ENCODE measurements at places on chromosomes 4 and X.
A peak's percentile ranks its signal among the peaks of the same experiment; 100 is the strongest.

GRCh38 chr4:19522966-19523365 lies 728.7 kb upstream of the SLIT2 start:
- no peak for DNase-seq

- DNase-seq, result no peak
Observed at GRCh38 chrX:20212486-20213089, 54.1 kb downstream of the RPS6KA3 start.

- DNase-seq, result no peak
Observed at GRCh38 chr4:2510351-2511259, 25.8 kb upstream of the FAM193A start.

DNA sequence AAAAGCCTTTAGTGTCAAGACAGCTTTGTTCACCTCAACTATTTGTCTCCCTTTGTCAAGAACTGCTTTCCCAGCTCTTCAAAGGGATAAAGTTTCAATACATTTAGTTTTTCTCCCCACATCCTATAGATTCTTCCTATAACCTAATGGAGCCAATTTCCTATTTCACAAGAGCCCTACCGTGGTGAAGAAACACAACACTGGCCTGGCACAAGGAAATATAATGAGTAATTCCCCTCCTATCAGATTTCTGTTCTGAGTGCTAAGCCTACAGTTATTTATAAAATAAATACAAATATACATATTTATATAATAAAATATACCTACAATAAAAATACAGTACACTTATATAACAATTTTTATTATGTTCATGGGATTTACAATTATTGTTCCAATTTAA lies 89.9 kb downstream of the SHISA3 start:
- no peak for DNase-seq

GRCh38 chrX:37060999-37061398 lies 52.8 kb downstream of the FAM47C start:
- DNase-seq, result peak; percentile 13

DNA sequence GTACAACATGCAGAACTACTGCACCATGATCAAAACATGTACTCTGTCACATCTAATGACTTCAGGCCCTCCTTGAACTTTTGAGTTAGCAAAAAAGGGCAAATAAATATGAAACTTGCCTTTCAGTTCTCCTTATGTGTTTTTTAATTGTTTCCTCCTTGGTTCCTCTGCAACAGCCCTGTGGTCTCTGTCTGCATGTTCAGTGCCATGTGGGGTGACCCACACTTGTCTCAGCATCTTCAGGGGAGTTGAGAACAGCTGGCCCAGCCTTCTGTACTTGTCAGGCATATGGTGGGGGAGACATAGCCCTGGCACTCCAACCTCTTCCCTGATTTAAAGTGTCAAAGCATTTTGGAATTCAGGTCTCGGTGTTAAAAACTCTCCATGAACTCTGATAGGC lies 188.0 kb upstream of the PGRMC2 start:
- DNase-seq, result no peak

DNA sequence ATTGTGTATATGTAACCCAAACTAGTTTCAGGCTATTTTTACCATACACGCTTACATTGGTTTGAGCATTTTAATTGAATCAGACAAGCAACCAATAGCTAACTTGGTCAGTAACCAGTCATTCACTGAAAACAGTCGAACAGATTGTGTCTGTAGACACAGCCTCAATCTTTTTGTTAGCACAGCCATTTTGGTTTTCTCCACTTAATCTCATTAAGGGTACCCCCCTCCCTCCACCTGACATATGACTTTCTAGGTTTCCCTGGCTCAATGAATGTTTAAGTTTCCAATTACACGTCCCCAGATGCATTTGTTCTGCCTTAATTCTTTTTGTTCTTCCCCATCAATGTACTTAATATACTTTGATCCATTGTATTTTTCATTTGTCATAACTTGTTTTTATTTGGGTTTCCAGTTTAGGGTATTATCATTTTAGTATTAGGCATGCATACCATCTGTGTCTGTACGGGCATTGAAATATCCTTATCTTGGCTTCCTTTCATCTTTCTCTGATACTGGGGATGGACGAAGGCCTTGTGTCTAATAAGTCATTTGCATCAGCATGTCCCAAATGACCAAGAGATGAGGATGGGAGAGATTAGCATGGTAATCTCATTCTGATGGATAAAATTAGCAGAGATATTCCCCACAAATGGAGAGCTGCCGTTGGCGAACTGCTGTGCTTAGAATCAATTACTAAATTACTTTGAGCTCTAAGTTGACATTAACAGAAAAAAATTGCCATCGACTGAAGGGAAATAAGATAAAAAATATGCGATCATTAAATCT lies 35.9 kb upstream of the PHOX2B start:
- DNase-seq, result no peak

DNA sequence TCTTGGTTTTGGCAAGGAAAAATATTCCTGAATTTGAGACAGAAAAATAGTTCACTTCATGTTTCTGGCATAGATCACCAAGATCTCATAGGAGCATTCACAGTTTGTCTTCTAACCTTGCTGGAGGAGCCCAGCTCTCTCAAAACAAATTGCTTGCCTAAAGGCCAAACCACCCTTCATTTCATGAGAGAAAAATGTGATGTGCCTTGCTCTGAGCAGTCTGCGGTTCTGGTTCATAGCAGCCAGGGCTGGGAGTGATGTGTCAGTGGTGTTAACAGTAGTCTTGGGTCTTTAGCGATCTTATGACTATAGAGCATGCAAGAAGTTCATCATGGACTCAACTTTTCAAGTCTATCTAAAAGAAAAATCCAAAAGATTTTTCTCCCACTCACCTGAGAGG lies 183.3 kb downstream of the DCLK2 start:
- no peak for DNase-seq

DNA sequence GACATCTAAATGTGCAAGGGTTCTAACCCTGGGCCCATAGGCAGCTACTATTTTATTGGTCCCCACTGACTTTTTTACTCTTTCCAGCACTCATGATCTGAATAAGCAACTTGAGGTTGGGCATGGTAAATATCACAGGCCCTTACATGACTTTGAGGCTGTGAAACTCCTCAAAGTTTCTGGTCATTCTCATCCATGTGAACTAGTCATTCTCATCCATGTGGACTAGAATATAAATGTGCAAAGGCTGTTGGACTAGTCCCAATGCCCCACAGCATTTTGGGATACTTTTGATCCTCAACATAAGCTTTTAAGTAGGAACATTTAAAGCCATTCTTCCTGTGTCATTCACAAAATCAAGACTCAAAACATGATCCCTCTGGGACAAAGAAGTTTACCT lies 290.7 kb upstream of the PPARGC1A start:
- no peak for DNase-seq

GRCh38 chrX:129641941-129642340 lies 12.8 kb downstream of the APLN start:
- no peak for DNase-seq

GRCh38 chr4:107800706-107801105 lies 24.0 kb upstream of the SGMS2 start:
- DNase-seq, result peak; percentile 11

DNA sequence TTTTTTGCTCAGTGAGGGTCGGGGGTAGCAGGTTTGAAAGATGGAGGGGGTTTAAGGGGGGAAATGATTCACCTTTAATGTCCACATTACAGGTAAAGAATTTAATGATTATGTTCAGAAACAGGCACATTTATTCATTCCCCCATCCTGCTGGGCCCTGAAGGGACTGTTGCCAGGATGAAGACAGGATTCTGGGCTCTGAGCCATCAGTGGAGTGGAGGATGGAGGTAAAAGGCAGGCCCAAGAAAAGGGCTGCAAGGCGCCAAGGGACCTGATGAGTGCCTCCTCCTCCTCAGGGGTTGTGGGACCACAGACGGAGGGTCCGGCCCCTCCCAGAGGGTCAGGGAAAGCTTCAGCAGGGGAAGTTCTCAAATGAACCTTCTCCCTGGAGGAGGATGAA lies 40.4 kb upstream of the PROM1 start:
- no peak for DNase-seq

GRCh38 chr4:118968005-118968404 lies 79.4 kb downstream of the SYNPO2 start:
- DNase-seq, result peak; percentile 81

DNA sequence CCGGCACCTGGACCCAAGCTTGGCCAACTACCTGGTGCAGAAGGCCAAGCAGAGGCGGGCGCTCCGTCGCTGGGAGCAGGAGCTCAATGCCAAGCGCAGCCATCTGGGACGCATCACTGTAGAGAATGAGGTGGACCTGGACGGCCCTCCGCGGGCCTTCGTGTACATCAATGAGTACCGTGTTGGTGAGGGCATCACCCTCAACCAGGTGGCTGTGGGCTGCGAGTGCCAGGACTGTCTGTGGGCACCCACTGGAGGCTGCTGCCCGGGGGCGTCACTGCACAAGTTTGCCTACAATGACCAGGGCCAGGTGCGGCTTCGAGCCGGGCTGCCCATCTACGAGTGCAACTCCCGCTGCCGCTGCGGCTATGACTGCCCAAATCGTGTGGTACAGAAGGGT lies 3.7 kb downstream of the SUV39H1 start:
- DNase-seq, result no peak

DNA sequence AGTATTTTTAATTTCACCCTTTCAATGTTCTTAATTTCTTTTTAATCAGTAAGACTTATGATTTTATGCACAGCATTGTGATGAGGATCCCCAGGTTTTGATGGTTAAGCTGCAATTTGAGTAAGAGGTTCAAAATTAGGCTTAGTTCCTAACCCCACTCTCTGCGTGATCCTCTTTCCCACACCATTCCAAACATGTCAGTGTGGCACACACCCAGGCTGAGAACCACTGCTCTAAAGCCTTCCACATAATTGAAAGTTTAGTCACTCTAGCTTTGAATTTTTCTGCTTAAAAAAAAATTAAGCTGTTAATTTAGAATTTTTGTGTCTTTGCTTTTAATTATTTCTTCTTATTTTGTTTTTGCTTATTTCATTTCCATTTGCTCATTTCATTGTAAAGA lies 68.8 kb upstream of the SLC7A11 start:
- DNase-seq, result peak; percentile 56

DNA sequence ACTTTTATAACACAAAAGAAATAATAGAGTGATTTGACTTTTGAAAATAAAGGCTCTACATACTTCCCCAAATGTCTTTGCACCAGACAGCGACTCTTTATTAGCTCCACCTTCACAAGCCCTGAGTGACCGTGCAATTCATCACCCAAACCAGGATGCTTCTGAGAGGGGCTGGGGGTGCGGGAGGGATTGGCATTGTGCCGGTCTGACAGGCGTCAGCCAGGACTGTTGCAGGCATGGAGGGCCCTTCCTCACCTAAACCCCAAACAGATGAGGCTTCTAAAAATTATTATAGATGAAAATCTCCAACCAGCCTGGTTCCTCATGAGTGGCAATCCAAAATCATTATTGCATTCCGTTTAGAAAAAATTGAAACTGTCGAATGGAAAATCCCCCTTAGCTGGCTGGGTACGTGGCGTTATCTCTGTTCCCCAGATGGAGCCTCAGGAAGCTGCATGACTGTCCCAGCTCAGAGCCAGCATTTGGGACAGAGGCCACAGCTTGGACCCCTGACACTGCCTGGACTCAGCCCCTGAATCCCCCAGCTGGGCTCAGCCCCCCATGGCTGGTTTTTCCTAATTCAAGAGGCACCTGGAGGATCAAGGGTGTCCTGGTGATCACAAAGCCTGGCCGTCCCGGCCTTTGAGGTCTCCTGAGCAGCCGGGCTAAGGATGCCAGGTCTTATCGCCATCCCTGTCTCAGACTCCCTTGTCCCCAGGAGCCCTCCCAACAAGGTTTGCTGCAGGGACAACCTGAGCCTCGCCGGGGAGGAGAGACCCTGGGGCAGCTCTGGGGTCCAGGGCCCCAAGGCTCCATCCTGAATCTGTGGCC lies 60.4 kb downstream of the SORCS2 start:
- no peak for DNase-seq

DNA sequence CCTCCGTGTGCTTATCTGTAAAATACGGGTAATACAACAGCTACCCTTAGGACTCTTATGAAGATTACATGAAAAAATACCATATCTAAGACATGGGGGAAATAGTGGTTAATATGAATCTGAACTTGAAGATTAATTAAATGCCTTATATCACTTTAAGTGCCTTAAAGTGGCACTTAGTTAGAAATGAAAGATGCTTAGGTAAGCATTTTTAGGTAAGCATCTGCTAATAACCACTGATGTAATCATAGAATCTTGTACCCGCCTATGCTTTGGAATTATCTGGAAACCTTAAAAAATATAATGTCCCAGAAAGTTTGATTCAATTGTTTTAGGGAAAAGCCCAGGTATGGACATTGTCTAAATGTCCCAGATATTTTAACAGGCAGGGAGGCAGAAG lies 12.2 kb downstream of the CLNK start:
- DNase-seq, result no peak

- DNase-seq, result peak; percentile 67
Observed at GRCh38 chr4:80213117-80213815, 16.0 kb downstream of the PRDM8 start.

- DNase-seq, result peak; percentile 65
Observed at GRCh38 chr4:109432696-109433095, 919 bp upstream of the SEC24B start.

GRCh38 chrX:71301195-71301924 lies at the start of gene ITGB1BP2:
Gene ITGB1BP2, plus strand, starts transcription at chrX:71301750. Its CDS starts 57 bp downstream, at chrX:71301807.
- DNase-seq, result peak; percentile 55
